ENCODE measurements at places on chromosomes 12 and 14.

GRCh38 chr12:51391283-51392123 lies at the start of gene GALNT6:
Gene GALNT6 (minus strand): TSS chr12:51391406. CDS start chr12:51379781, 11,625 bp downstream.
- DNase-seq, result peak; percentile 85

DNA sequence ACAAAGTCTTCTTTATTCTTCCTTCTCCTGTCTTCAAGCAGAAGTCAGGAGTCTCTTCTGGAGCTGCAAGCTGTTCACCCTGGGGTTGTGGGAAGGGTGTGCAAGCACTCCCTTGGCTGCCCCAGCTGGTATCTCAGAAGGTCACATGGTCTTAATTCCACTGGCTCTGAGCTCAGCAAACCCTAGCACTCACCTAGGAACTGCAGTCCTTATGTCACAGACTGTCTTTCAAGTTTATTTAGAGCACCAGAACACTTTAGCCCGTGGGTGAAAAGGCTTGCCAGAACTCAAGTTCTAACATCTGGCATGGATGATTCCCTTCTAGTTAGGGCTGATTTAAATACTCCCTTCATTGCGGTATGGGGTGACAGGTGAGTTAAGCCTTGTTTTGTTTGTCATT lies 379.0 kb downstream of the CCER1 start:
- no peak for DNase-seq

DNA sequence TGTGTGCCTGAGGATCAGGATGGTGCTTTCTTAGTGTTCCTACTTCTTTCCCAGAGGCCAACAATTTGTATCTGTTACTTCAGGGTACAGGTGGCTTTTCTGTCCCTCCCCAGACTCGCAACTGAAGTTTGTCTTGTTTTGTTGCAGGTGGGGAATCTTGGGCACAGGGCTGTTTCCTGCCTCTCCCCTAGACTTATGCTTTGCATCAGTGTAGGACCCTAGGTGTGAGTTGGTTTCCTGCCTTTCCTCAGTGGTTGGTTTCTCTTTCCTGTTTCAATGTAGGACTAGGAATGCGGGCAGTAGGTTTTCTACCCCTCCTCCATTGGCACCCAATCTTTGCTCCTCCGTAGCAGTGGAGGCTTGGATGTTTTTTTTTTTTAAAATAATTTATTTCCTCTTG lies 87.0 kb downstream of the TRMT5 start:
- DNase-seq, result no peak

DNA sequence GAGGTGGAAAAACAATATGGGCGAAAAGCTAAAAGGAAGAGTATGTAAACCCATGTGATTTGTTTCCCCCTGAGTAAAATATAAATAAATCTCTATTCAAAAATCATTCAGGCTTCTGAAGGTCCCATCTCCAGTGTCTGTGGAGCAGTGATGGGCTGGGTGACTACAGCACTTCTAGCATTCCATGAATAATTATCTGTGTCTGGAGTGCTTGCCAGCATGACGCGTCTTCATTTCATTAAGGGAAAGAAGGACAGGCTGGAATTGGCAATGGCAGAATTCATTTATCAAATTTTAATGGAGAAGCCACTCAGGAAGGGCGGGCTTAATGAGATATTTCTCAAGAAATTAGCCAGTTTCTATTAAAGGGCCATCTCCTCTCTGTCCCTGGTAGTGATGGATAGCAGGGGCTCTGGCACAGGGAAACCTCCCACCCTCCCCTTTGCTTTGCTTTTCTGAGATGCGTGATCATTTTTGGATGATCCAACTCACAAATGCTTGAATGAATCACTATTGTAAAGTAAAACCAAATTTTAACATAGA lies 916.3 kb upstream of the SEL1L start:
- no peak for DNase-seq

GRCh38 chr12:101749657-101750056 lies 10.4 kb upstream of the SYCP3 start:
- no peak for DNase-seq

GRCh38 chr12:89770391-89770790 lies 61.8 kb upstream of the ATP2B1 start:
- peak; percentile 35 for DNase-seq

- no peak for DNase-seq
These were observed 175.9 kb downstream of the MON2 start for GRCh38 chr12:62642486-62642885.

DNA sequence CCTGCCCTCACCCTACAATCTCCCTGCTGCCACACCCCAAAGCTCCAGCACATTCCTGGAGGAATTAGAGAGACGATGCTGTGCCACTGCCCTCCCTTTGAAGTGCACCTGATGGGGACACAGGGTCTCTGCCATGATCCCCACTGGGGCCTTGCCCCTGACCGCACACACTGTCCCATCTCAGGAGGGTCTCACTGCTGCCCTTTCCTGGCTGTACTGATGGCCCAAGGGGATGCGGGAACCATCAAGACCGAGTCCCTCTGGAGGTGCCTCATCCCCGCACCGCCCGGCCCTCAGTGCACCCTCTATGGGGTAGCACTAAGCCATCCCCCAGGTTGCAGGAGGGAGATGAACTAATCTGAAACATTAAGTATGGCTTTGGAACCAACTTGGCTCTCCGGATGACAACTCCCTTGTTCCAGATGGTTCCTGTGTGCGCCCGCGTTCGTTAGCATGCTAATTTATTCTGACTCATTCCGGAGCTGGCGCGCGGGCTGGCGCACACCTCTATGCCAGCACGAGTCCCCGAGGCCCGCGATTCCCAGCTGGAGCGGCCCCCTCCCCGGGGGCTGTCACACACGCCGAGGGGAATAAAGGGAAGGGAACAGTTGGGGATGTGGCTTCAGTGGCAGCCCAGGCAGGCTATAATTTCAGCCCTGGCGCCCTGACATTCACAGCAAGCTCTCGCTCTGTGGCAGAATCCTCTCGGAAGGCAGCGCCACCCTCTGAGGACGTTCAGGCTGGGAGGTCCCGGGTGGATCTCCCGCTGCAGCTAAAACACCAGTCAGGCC lies 34.2 kb upstream of the C14orf180 start:
- no peak for DNase-seq

DNA sequence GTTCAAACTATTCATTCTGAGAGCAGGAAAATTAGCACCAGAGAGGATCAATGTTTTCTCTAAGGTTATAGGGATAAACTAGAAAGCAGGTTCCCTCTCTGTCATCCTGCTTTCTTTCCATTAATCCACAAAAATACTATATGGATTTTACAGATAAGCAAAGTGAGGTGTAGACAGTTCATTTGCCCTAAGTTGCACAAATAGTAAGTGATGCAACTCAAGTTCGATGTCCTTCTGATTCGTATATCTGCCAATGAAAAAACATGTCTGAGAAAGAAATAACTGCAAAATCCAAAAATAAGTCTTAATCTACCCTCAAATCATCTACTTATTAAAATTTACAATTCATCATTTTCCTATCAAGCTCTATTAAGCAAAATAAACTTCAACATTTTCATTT lies 254.6 kb upstream of the USP15 start:
- DNase-seq, result no peak

GRCh38 chr12:6189028-6189427 lies 11.2 kb upstream of the CD9 start:
- no peak for DNase-seq

DNA sequence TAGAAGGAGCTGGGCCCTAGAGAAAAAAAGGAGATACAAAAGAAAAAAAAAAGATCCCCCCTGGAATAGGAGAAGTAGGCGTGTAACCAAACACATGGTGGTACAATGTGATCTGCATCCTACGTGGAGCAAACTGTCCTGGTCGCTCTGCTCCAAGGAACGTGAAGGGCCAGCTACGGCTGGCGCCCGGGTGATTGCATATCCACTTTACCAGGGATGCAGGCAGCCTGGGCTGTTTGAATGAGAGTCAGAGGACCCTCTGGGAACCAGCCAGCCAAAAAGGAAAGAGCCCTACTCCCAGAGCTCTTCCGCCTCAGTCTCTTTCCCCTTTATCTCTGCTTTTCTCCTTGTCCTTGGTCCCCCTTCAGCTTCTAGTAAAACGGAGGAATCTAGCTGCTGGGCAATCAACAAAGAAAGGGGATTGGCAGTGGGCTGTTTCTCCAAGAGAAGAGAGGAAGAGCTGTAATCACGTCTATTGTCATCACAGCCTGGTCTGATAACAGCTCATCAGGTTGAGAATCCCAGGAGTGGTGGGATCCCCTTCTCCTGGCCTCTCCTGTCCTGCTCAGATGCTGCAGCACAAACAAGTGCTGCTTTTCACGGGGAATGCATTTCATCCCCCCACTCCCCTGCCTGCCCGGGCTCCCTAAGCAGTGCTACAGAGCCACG lies 156.0 kb downstream of the ADCK1 start:
- DNase-seq, result no peak

GRCh38 chr14:65040666-65041433 lies 54.2 kb downstream of the FNTB start:
- no peak for DNase-seq

DNA sequence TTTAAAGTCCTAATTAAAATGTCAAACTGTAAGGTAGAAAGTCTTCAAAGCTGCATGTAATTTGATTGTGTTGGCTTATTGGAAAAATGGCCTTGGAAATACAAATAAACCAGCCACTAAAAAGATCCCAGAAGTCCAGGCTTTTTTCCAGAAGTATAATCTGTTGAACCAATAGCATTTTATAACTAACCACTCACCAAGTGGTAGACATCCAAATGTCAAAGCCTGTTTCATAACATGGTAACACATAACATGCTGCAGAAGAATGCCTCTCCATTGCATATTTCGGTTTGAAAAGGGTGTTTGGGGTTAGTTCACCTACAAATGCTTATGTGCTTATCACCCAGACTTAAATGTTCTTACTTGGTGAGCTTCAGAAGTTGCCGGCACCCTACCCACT lies 183.7 kb upstream of the DIO2 start:
- no peak for DNase-seq

- DNase-seq, result no peak
These were observed 29.3 kb upstream of the PNMA1 start for GRCh38 chr14:73743431-73743931.

GRCh38 chr12:54840244-54840865 lies 14.0 kb upstream of the MUCL1 start:
- DNase-seq, result no peak

DNA sequence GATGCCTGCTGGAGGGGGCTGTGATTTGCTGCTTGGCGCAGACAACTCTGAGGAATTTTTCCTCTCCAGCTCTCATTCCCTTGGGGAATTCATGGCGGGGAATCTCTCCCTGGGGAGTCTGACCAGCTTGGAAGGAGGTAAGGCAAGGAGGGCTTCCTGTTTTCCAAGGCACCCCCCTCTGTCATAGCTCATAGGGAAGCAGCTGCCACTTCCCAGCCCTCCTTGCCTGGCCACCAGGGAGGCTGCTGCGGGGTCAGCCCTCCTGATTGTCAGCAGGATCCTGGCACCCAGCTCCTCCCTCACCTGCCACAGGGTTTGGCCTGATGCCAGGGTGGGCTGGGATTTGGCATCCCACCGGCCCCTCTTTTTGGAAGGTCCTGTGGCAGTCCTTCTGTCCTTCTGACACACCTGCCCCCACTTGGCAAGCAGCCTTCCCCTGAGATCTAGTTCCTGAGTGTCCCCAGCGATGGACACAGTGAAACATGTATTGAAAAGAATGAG lies 74.9 kb downstream of the TSPAN9 start:
- no peak for DNase-seq

GRCh38 chr12:111439657-111440151 lies 34.0 kb downstream of the SH2B3 start:
- DNase-seq, result no peak

GRCh38 chr12:71242511-71242910 lies 84.7 kb upstream of the TSPAN8 start:
- DNase-seq, result no peak

GRCh38 chr14:89773151-89773550 lies 181.4 kb downstream of the EFCAB11 start:
- no peak for DNase-seq

- DNase-seq, result no peak
These were observed 125.5 kb downstream of the SPTSSA start for GRCh38 chr14:34336501-34336900.

DNA sequence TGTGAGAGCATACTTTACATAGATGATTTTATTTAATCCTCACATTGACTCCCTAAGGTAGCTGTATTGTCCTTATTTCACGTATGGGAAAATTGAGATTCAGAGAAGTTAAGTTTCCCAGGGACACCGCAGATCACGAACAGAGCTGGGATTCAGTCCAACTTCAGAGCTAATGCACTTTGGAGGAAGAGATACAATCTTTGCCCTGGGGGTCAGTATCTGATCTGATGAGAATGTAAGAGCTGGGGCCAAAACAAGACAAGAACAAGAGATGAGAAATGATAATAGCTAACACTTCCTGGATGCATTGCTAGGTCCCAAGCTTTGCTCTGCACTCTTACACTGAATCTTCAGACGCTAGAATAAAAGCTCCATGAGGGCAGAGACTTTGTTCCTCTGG lies 6.0 kb upstream of the CSAD start:
- DNase-seq, result no peak

DNA sequence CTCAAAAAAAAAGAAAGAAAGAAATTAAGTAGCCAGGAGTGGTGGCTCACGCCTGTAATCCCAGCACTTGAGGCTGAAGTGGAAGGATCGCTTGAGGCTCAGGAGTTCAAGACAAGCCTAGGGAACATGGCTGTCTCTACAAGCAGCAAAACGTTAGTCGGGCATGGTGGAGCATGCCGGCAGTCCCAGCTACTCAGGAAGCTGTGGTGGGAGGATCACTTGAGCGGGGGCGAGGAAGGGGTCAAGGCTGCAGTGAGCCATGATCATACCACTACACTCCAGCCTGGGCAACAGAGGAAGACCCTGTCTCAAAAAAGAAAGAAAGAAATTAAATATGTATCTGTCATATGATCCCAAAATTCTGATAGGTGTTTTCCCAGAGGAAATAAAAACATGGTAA lies 5.3 kb downstream of the RAD52 start:
- DNase-seq, result no peak

GRCh38 chr14:32697114-32697513 lies 241.6 kb upstream of the NPAS3 start:
- no peak for DNase-seq

GRCh38 chr14:89085231-89085731 lies 260.8 kb downstream of the TTC8 start:
- no peak for DNase-seq

DNA sequence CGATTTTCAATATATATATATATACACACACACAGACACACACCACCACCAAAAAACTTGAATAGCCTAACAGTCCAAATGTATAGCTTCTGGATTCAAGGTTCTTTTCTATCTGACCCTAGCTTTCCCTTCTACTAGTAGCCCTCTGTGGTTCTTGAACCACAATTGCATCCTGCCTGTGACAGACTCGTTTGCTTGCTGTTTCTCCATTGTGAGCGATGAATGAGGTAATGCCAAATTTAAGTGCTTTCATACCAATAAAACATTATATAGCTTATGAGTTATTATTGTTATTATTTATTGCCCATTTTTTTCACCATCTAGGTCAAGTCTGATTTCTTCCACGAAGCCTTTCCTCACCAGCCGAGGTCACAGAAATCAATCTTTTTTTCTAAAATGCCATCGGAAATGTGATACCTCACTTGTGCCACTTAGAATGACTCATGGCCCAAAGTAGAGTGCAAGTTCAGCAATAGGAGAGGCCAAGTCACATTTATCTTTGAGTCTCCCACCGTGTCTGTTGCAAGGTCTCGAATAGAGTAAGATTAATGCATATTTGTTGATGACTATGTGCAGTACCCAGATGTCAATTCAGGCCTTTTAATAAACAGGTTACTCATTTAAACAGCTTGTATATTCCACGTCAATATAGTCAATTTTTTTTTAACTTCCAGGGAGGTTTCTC lies 1015.8 kb upstream of the SEL1L start:
- DNase-seq, result no peak
